ENCODE measurements at places on chromosomes 7 and 10.

DNA sequence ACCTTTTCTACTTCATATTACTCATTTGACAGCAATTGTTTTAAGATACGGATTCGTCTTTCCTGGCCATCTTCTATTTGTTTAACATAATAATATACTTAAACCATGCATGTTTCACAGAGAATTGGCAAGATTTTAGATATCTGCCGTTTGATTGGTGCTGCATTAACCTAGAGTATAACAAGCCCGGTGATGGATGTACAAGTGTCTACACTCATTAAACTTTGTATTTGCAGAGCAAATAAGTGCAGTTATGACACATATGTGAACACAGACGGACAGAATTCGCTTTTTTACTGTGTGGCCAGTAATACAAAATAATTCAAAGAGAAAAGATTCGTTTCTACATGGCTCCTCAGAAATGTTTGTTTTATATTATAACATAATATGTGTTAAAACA lies 116.1 kb downstream of the ARL4A start:
- no peak for DNase-seq

DNA sequence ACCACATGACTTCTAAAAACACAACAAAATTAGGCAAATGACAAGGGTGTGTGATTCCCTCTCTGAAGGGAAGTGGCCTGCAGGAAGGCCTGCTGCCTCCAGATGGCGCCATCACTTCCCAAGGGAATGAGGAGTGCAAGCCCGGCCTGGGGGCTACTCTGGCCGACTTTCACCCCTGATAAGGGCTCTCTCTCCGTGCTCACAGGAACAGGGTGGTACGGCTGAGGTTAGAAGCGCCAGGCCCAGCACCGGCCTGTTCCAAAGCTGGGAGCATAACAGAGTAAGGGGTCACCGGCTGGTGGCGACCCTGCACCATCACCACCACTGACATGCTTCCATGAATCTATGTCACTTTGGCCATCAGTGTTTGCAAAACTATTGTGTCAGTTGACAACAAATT lies 13.1 kb downstream of the RBP3 start:
- DNase-seq = no peak

- DNase-seq = no peak
Observed at GRCh38 chr10:90745565-90745964, 112.3 kb downstream of the HTR7 start.

- DNase-seq = no peak
Observed at GRCh38 chr10:48444861-48445841, 138.7 kb downstream of the MAPK8 start.

DNA sequence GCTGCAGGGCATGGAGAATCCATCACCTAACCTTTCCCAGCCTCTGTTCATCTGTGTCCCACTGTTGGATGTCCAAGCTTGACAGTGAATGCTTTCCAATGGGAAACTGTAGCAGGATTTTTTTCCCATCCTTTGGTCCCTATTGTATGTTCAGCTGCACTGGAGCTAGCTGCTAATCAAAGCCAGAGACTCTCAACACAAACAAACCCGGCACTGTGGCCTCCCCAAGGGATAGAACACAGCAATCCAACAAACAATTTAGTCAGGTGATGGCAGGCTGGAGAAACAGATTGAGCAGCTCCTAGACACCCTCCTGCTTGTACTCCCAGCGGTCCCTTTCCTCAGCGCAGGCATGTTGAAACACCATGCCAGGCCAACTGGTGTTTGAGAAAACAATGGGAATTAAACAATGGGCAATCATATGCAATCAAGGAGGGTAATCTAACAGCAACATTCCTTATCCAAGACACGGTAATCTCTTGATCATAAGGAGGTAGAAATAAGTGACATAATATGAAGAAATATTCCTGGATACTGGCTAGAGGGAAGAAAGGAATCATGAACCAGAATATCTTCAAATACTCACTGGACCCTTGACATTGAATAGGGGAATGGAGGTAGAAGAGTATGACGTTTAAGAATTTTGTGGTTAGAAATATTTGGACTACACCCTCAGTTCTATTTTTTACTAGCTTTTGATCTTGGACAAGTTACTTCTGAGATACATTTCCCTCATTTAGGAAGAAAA lies 15.0 kb downstream of the PTN start:
- DNase-seq = no peak

DNA sequence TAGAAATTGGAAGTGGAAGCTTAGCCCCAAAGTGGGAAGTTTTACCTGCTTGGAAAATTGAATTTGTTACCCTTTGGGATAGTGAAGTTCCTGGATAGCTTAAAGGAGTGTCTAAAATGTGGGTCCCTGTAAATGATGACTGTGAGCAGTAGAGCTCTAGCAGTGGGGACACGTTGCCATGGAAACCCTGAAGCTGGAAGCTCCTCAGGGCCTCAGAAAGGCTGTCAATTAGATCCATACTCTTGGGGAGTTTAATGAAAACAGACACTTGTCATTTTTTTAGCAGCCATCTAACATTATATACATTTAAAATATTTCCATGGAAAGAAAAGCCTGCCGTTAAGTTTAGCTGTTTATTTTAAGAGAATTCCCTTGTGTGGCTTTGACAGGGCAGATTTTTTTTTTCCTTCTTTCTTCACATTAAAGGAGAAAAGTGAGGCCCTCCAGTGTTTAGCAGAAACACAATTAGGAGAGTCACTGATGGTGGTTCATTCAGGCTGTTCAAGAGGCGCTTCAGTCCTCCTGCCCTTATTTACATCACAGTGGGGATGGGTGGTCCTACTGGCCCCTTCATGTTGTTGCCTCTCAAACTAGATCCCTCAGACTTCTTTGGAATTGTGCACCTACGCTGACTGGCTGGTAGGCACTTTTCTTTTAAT lies 518.4 kb downstream of the CCSER2 start:
- DNase-seq = no peak

- no peak for DNase-seq
Observed at GRCh38 chr10:56782503-56782902, 421.4 kb upstream of the ZWINT start.

Measured in activated CD4-positive, alpha-beta T cell treated with anti-CD3 and anti-CD28 coated beads for 24 hours (primary cell).